ENCODE measurements at places on chromosomes 6 and 20. TPM values are rescaled to one million over a fixed set of nuclear protein-coding genes. Genes with fewer than 3 reads are reported as not detected.
A peak's percentile ranks its signal among the peaks of the same experiment; 100 is the strongest.

Gene SLC17A3
- total RNA-seq, result not detected

Gene PEX3
- 21.8 TPM for total RNA-seq

Gene TSBP1
- not detected for total RNA-seq

Gene ARMC12
- total RNA-seq, result not detected

Gene STX11
- 52.7 TPM for total RNA-seq

Gene PLN
- total RNA-seq, result not detected

Gene SPAG4
- total RNA-seq, result 6.3 TPM

Gene GPR6
- not detected for total RNA-seq

Gene PROKR2
- total RNA-seq, result not detected

Gene ADGRF5
- total RNA-seq, result not detected

Gene NDUFAF5
- 44.6 TPM for total RNA-seq

GRCh38 chr20:51500936-51501335 lies 41.6 kb downstream of the NFATC2 start:
- peaks cover 17% of the 10 kb centered on the region for H3K36me3 ChIP-seq
- no peak for DNase-seq
- H3K4me1 ChIP-seq, result peaks cover 80% of the 10 kb centered on the region
- H3K4me3 ChIP-seq, result peak overlapping the region; percentile 93

- H3K27me3 ChIP-seq, result no peaks in the 10 kb centered on the region
- H3K27ac ChIP-seq, result no peak overlapping the region
- no peaks in the 10 kb centered on the region for H3K36me3 ChIP-seq
Observed at GRCh38 chr6:16575655-16576054, 185.6 kb downstream of the ATXN1 start.

GRCh38 chr20:10023911-10024310 lies 10.9 kb upstream of the ANKEF1 start:
- H3K36me3 ChIP-seq, result no peaks in the 10 kb centered on the region
- no peak overlapping the region for H3K27ac ChIP-seq
- H3K4me1 ChIP-seq, result no peaks in the 10 kb centered on the region
- no peak overlapping the region for H3K4me3 ChIP-seq
- H3K27me3 ChIP-seq, result peaks cover 48% of the 10 kb centered on the region

GRCh38 chr6:4371207-4371921 lies 236.0 kb upstream of the ECI2 start:
- no peaks in the 10 kb centered on the region for H3K36me3 ChIP-seq
- no peaks in the 10 kb centered on the region for H3K4me1 ChIP-seq
- DNase-seq, result no peak
- no peak overlapping the region for H3K27ac ChIP-seq
- peaks cover 10% of the 10 kb centered on the region for H3K27me3 ChIP-seq

- peak overlapping the region; percentile 13 for H3K4me3 ChIP-seq
- peaks cover 32% of the 10 kb centered on the region for H3K36me3 ChIP-seq
- no peaks in the 10 kb centered on the region for H3K27me3 ChIP-seq
- H3K27ac ChIP-seq, result peak overlapping the region; percentile 34
Observed at GRCh38 chr20:37194621-37195417, 15.5 kb upstream of the MROH8 start.

DNA sequence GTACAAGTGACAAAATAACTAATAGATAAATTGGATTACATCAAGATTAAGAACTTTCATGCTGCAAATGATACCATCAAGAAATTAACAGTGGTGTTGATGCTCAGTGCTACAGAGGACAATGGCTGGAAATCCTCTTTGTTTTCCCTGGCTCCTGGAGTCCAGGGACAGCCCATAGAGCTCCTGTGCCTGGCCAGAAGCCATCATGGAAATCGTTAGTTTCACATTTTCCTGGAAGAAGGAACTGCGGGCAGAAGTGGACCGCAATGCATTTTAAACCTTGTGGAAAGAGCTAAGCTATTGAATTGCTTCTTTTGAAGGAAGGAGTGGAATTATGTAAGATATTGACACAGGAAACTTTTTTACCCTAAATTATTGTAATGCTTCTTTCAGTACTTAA lies 276.0 kb downstream of the GJA1 start:
- no peak overlapping the region for H3K4me3 ChIP-seq
- no peaks in the 10 kb centered on the region for H3K27me3 ChIP-seq
- no peaks in the 10 kb centered on the region for H3K36me3 ChIP-seq
- no peak overlapping the region for H3K27ac ChIP-seq
- no peak for DNase-seq
- no peaks in the 10 kb centered on the region for H3K4me1 ChIP-seq

DNA sequence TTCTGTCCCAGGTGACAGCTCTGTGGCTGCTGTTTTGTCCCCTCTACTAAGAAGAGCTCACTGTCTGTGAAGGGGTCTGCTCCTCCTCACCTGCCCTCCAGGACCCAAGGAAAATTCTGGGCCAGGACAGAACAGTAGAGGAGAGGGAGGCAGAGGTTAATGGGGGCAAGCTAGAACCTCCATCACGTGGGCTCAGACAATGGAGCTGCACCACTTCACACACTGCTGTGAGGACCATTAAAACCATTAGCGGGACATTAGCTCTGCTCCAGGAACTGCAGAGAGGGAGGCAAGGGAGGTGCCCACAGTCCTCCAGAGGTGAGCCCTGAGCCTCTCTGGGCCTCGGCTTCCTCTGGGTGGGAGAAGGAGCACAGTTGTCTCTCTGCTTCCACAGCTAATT lies 78.4 kb downstream of the NOL4L start:
- no peaks in the 10 kb centered on the region for H3K27me3 ChIP-seq
- H3K4me3 ChIP-seq, result no peak overlapping the region
- no peaks in the 10 kb centered on the region for H3K36me3 ChIP-seq
- peak overlapping the region; percentile 86 for H3K27ac ChIP-seq
- peaks cover 40% of the 10 kb centered on the region for H3K4me1 ChIP-seq

- peaks cover 27% of the 10 kb centered on the region for H3K27me3 ChIP-seq
- no peak overlapping the region for H3K4me3 ChIP-seq
- no peak for DNase-seq
- H3K36me3 ChIP-seq, result no peaks in the 10 kb centered on the region
- H3K4me1 ChIP-seq, result peaks cover 4% of the 10 kb centered on the region
Observed at GRCh38 chr6:46293641-46294316, 123.0 kb upstream of the ENPP5 start.

DNA sequence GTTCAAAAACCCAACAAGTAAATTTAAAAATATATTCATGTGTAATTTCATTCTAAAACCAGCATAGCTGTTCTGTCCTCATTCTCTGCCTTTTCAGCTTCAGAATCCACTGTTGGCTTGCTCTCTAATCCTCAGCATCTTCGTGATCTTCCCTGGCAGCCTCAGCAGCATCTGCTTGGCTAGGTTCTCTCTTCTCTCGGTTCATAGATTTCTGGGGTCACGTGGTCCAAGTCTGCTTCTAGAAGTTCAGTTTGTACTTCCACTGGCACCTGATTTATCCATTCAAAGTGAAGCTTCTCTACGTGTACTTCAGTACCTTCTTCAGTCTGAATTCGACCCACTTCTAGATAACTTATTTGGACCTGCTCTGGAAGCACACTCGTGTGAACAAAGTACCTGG lies 245.7 kb downstream of the EPM2A start:
- H3K4me1 ChIP-seq, result no peaks in the 10 kb centered on the region
- DNase-seq, result no peak
- H3K4me3 ChIP-seq, result no peak overlapping the region
- H3K27ac ChIP-seq, result no peak overlapping the region

GRCh38 chr20:36493051-36493800 lies 48.1 kb upstream of the MYL9 start:
- no peaks in the 10 kb centered on the region for H3K36me3 ChIP-seq
- H3K27ac ChIP-seq, result peak overlapping the region; percentile 87
- peaks cover 38% of the 10 kb centered on the region for H3K4me1 ChIP-seq
- peak overlapping the region; percentile 78 for H3K4me3 ChIP-seq
- H3K27me3 ChIP-seq, result no peaks in the 10 kb centered on the region

GRCh38 chr6:168219804-168220203 lies 99.8 kb downstream of the DACT2 start:
- H3K4me3 ChIP-seq, result no peak overlapping the region
- peaks cover 4% of the 10 kb centered on the region for H3K4me1 ChIP-seq
- no peaks in the 10 kb centered on the region for H3K36me3 ChIP-seq
- H3K27me3 ChIP-seq, result no peaks in the 10 kb centered on the region
- H3K27ac ChIP-seq, result no peak overlapping the region

GRCh38 chr6:150253489-150253888 lies 110.6 kb downstream of the PPP1R14C start:
- H3K4me3 ChIP-seq, result peak overlapping the region; percentile 26
- H3K27ac ChIP-seq, result no peak overlapping the region
- H3K4me1 ChIP-seq, result peaks cover 3% of the 10 kb centered on the region

GRCh38 chr20:61982191-61982950 lies 83.3 kb downstream of the TAF4 start:
- peaks cover 34% of the 10 kb centered on the region for H3K36me3 ChIP-seq
- H3K4me1 ChIP-seq, result peaks cover 35% of the 10 kb centered on the region
- H3K27me3 ChIP-seq, result no peaks in the 10 kb centered on the region
- no peak overlapping the region for H3K27ac ChIP-seq

DNA sequence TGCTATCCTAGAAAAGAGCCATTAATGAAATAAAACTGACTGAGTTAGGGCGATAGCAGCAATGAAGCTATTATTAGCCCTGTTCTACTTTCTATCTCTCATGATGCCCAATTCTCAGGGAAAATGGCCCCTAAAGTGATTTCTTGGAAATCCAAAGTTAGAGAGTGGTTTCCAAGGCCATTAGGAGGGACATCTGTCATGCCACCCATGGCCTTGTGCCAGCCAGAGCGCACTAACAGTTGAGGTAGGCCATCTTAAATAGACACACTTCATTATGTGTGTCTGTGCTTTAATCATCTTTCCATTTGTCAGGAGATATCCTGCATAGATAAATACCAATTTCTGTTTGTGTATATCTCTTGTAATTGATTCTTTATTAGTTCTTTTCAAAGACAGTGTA lies 261.6 kb downstream of the NRN1 start:
- H3K4me1 ChIP-seq, result peaks cover 4% of the 10 kb centered on the region
- H3K4me3 ChIP-seq, result no peak overlapping the region
- DNase-seq, result no peak
- no peak overlapping the region for H3K27ac ChIP-seq

DNA sequence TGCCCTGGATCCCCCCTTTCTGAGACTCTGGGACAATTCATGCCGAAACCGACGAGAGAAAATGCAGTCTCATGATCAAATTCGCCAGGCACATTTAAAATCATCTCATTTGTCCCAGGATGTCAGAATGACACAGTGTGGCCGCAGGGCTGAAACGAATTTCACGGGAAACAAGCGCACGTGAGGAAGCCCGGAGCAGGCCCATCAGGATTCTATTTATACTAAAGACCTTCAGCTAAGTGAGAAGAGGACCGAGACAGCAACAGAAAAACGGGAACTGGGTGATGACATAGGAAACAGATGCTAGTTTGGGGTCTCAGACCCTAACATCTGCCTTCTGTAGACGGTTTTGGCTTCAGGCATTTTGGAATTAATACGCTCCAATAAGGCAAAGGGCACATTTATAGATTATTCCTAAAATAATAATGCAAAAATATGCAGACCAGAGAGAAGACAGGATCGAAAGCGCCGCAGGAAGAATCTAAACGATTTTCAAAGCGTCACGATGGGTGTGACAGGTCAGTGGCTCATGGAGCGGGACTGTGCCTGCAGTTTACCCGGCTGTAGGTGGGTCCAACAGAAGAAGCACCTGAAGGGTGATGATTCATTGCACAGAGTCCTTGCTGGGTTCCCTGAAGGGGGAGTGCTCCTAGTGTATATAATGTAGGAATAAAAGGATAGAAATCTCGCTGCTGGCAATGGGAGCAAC lies 80.8 kb upstream of the MPC1 start:
- H3K27ac ChIP-seq, result no peak overlapping the region
- H3K27me3 ChIP-seq, result peaks cover 11% of the 10 kb centered on the region
- H3K4me3 ChIP-seq, result no peak overlapping the region
- DNase-seq, result no peak
- no peaks in the 10 kb centered on the region for H3K36me3 ChIP-seq
- peaks cover 20% of the 10 kb centered on the region for H3K4me1 ChIP-seq

DNA sequence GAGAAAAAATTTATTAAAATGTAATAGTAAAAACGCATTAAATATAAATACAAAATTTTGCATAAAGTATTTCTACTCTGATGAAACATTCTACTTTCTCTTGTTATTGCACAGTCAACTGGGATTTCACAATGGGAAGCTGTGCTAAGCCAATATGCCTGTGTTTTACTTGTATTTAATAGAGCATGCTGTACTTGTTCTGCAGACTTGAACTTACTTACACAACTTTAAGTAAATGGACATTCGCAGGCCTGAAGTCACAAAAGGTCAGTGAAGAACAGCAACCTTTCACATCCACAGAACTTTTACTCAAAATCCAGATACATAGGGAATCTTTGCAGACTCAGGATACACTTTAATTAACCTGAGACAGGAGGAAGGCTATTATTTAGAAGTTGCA lies 409.5 kb downstream of the BTBD3 start:
- no peaks in the 10 kb centered on the region for H3K27me3 ChIP-seq
- no peak for DNase-seq
- no peaks in the 10 kb centered on the region for H3K4me1 ChIP-seq
- no peak overlapping the region for H3K4me3 ChIP-seq

- H3K4me1 ChIP-seq, result peaks cover 43% of the 10 kb centered on the region
- no peak overlapping the region for H3K4me3 ChIP-seq
- no peaks in the 10 kb centered on the region for H3K27me3 ChIP-seq
- DNase-seq, result no peak
- no peaks in the 10 kb centered on the region for H3K36me3 ChIP-seq
- peak overlapping the region; percentile 16 for H3K27ac ChIP-seq
Observed at GRCh38 chr6:52301326-52301725, 16.8 kb upstream of the MCM3 start.

DNA sequence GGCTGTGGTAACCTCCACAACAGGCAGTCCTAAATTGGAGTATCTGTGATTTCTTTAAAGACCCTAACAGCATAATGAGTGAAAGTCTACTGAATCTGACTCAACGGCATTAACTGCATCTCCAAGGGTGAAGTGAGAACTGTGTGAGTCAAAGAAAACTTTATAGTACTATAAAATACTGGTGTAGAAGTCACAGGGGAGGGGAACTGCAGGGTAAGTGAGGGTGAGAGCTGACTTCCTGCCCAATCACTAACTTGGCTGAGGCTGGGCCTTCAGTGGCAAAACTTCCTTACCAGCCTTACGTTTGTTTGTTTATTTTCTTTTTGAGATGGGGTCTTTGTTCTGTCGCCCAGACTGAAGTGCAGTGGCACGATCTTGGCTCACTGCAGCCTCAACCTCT lies 109.8 kb downstream of the PTPRK start:
- no peaks in the 10 kb centered on the region for H3K4me1 ChIP-seq
- no peaks in the 10 kb centered on the region for H3K27me3 ChIP-seq
- no peaks in the 10 kb centered on the region for H3K36me3 ChIP-seq
- no peak for DNase-seq
- no peak overlapping the region for H3K27ac ChIP-seq

DNA sequence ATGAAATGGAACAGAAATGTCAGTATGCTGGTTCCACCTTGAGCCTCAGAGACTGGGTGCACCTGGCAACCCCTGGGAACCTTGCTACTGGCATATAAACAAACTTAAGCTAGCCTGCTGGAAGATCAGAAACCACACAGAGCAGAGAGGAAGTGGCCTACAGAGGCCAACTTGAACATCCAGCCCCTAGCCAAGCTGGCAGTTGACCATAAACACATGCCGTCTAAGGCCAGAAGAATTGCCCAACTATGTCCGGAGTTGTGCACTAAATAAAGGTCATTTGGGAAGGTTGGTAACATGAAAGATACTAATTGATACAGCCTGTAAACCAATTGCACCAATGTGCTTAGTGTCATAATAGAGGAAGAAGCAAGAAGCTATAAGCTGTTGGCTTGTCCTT lies 266.6 kb upstream of the BTBD3 start:
- no peak for DNase-seq
- no peak overlapping the region for H3K27ac ChIP-seq
- H3K4me1 ChIP-seq, result no peaks in the 10 kb centered on the region
- H3K4me3 ChIP-seq, result no peak overlapping the region
- no peaks in the 10 kb centered on the region for H3K27me3 ChIP-seq

GRCh38 chr6:116019428-116019827 lies 41.3 kb downstream of the FRK start:
- H3K36me3 ChIP-seq, result no peaks in the 10 kb centered on the region
- H3K4me3 ChIP-seq, result no peak overlapping the region
- no peaks in the 10 kb centered on the region for H3K4me1 ChIP-seq
- peaks cover 18% of the 10 kb centered on the region for H3K27me3 ChIP-seq
- no peak for DNase-seq

Data from natural killer cell treated with Interleukin-12 subunit alpha and Interleukin-12 subunit beta and Interleukin-15 and Interleukin-18, amount 100 ng/mL, for 72 hours (primary cell).